Ammon's horn (tissue), 1 donor: ENCODE measurements at places on chromosomes 5 and 9.

DNA sequence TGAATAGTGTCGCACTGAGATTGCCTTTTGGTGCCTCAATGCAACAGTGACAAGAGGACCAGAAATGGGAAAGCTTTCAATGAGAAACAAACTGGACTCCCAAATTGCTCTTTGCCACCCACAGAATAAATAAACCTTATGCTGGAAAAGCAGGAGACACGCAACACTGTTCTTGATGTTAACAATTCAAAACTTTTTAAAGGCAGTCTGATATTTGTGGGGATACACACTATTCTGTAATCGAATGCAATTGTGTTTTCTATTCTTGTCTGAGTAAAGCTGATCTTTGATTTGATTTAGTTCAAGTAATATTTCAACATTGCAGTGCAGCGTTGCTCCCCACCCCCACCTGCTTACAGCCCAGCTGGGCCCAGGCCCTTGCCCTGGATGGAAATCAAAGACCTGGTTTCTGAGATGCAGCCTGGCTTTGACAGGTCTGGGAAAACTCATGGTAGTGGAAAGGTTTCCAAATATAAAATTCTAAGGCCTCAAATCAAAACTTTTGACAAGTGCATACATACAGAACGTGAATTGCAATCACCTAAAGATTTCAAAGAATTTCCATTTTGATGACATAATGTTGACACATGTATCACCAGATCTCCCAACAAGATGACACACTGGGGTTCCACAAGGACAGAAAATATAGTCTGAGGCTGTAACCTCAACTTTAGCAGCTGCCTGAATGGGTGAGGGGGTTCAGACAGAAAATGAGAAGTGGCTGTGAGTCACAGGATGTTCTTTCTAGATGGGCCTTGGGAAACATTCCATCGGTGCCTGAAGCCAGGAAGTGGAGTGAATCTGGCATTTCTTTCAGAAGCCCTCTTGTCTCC is 55.1 kb downstream of the ABCA1 start:
- DNase-seq: peak; percentile 49

DNA sequence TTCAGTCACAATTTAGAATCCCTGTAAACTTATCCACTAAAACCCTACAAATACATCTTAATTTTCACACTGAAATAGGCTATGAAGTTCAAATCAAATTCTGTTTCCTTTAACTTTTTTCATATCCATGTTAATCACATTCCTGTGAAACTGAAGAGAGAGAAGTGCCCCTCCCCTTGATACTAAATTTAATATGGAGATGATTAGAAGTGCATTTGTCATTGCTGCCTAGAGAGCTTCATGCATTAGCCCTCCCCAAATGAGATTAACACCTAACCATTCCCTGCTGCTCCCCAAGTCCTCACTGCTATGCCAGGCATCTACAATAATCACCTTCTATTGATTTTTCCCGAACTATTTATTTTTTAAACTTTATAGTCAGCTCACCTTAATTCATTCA is 85.1 kb upstream of the SPOCK1 start:
- no peak for DNase-seq

DNA sequence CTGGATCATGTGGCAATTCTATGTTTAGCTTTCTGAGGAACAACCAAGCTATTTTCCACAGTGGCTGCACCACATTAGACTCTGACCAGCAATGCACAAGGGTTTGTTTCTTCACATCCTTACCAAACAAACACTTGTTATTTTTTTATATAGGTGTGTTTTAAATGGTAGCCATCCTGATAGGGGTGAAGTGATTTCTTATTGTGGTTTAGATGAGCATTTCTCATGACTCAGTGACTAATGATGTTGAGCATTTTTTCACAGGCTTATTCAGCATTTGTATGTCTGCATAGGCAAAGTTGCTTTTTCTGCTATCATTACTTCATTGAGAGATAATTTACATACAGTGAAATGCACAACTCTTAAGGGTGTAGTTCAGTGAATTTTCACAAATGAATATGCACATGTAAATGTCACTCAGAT is 36.0 kb downstream of the ANKRD33B start:
- no peak for DNase-seq

DNA sequence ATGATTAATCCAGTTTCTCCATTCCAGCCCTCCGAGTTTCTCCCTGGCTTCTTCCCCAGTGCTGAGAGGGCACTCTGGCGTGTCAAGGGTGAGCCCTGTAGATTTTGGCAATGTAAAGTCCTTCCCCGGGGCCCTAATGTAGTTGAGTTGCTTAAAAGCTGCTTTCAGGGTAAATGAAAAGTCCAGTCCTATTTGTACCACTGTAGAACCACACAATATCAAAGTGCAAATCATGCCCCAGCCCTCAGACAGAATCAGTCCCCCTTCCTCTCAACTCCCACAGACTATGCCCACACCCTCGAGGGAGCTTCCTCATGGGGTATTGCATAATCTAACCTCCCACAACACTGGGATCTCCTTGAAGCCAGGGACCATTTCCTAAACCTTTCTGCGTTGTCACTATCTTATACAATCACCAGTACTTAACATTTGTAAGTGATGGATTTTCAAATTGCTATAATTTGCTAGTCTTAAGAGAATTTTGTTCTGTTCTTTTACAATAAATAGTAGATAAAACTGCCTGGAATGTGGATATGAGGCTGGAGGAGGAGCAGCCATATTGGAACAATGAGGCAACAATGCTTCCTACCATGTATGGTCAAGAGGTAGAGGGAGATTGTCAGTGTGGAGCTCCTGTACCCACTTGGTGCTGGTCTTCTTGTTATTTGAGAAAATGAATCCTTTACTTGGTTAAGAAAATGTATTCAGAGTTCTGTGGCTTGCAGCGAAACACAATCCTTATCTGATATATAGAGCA is 34.4 kb downstream of the ZNF366 start:
- no peak for DNase-seq

DNA sequence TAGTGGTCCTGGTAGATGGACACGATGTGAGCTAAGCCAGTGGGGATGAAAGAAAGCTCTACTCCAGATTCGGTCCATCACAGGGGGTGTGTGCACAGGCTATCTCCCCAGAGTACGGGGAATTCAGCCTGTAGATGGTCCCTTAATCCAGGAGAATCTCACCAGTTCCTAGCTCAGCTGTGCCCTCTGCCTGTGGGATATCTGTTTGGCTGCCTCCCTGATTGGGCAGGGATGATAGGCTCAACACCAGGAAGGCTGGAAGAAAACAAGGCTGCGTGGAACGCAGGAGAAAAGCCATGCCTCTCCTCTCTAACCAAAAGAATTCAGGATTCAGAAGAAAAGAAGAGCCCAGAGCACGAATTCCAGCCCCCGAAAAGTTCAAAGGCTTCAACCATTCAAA is 40.9 kb downstream of the VLDLR start:
- peak; percentile 73 for DNase-seq

- DNase-seq: no peak
These were observed 637.2 kb upstream of the ITGA1 start for GRCh38 chr5:52150501-52150900.

GRCh38 chr5:5309645-5310044 is 112.8 kb upstream of the ICE1 start:
- no peak for DNase-seq

DNA sequence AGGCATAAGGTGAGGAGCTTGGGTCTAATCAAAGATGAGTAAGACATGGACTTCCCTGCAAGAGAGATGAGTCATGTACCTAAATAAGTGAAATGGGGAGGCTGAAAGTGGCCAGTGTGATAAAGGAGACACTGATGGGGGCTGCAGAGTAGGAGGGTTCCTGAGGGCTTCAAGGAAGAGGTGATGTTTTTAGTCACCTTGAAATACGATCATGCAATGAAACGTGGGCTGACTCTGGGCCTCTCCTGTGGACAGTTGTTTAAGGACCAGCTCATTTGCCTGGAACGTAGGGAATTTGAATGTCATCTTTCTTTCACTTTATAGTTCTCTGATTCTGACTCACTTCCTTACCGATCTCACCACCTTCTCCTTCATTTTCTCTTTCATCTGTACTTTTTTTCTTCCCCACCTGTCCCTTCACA is 49.6 kb upstream of the CPLX2 start:
- no peak for DNase-seq

GRCh38 chr9:89425024-89425805 is 72.7 kb downstream of the SEMA4D start:
- no peak for DNase-seq

- no peak for DNase-seq
These were observed 246.1 kb upstream of the TUT7 start for GRCh38 chr9:86600291-86600690.

DNA sequence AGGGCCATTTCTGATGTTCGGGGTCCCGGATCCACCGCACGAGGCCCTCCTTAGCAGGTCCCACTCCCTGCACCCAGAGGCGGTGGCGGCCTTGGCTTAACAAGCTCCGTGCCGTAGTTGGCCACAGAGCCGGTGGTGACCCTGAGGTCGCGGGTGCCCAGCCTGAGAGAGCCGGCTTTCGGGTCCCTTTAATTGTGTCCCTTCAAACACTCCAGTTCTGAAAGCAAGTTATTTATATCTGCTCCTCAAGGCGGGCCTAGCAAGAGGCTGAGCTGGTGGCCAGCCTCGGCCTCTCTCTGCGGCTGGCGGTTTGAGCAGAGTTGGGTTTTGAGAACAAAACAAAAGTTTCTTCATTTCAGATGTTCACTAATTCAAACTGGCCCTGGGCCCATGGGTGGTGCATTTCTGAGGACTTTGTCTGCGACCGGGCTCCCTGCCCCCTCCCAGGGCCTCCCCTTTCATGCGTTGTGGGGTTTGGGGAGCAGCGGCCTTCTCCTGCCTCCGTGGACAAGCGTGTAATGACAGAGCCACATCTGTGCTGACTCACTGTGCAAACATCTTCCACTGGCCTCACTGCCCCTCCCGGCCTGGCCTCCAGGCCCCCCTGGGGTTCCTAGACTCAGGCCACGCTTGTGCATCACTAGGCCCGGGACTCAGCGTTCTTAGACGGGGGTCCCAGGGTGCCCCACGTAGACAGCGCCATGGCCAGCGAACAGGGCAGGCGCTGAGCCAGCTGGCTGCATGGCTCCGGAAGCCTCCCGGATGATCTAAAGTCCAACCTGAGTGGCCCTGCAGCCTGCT is 49.4 kb upstream of the COL5A1 start:
- DNase-seq: no peak

GRCh38 chr9:111632060-111632459 is 926 bp downstream of the DNAJC25 start:
- no peak for DNase-seq

DNA sequence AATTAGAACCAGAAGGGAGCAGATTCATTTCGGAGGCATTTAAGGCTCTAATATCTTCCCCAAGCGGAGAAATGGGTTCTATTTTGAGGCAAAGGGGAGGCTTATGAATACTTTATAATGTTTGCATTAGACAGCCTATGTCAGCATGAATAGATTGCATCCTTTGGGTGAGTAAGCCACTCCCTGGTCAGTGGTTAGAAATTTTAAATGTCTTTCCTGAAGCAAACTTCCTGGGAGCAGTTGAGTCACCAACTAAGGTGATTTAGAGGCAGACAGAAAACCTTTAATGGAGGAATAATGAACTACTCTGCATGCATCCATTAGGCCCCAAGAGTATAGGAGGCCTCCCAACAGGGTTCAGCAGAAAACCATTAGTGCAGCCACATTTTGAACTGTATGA is 204.9 kb downstream of the ELAVL2 start:
- no peak for DNase-seq

DNA sequence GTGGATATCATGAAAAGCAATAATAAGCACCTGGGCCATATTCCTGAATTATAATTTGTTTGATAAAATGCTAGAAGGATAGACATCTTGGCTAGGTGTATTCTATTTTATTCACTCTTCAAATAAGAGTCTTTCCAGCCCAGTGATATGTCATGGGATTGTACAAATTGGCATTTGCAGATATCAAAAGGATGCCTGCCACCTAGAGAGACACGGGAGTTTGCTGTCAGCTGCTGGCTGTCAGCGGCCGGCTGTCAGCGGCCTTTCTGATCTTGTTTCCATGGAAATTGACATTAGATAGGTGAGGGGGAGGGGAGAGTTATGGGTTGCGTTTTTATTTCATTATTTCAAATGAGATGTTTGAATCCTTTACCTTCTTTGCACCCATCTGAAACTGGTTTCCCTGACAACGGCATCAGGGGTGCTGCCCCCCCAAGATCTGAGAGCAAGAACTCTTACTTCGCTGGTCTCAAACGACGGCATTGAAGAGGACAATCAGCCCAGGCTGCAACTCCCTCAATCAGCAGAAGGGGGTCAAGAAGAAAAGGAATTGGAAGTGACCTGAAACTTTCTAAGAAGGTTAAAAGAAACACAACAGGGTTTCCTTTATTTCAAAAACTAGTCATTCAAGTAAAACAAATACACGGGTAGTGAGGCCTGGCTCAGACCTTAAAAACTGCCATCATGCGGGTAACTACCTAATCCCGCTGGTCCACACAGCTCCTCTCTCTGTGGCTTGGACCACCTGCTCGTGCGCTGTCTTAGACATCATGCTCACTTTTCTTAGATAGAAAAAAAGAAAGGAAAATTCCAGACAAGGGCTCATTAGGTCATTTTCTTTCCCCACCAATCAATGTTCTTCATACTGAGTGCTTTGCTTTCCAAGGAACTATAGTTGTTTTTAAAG is 115.7 kb downstream of the TLE1 start:
- DNase-seq: no peak

DNA sequence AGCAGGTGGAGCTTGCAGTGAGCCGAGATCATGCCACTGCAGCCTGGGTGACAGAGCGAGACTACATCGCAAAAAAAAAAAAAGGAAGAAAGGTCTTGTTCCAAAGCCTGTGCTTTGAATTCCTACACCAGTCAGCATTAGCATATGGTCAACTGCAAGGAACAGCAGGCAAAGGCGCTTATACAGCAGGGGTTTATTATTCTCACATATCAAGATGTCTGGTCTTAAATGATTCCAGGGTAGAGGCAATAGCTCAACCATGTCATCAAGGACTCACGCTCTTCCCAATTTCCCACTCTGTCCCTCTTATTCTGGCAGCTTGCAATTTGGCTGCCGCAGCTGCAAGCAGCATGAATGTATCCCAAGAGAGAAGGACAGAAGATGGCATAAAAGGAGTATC is 28.6 kb upstream of the HRH2 start:
- no peak for DNase-seq

DNA sequence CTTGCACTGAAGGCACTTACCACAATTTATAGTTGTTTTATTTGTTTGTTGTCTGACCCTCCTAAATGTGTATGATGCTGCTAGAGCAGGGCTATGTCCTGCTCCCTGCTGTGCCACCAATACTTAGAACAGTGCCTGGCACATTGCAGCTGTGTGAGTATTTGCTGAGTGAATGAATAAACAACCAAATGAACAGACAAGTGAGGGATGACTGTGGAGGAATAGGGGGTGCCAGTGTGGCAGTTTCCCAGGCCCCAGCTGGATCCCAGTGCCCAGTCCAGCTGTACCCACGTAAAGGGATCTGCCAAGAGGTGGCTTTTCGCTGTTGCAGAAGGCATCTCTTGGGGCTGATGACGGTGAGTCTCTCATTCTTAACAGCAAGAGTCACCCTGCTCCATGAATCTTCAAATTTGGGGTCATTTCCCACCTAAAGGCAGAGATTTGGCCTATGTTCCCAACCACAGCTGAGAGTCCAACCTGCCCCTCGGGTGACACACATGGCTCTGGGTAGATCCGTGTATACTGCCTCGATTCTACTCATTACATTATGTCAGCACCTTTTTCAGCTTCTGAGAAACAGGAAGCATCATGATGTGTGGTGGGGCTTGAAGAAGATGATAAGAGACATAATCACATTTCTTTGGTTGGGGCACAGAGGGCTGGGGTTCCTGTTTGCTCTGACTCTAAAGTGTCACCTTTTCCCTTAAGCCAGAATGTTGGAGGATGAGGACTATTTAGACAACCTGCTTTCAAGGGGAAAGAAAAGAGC is 14.3 kb downstream of the IL5 start:
- peak; percentile 41 for DNase-seq

GRCh38 chr9:76529653-76530052 is 70.7 kb downstream of the GCNT1 start:
- DNase-seq: no peak

- no peak for DNase-seq
These were observed 20.4 kb downstream of the FOXE1 start for GRCh38 chr9:97873425-97873824.
